ENCODE measurements at places on chromosomes 2 and 18.
A peak's percentile ranks its signal among the peaks of the same experiment; 100 is the strongest.

GRCh38 chr18:32287249-32287648, 97.4 kb downstream of the MEP1B start:
- DNase-seq, result no peak

- DNase-seq, result no peak
These were observed 63.5 kb downstream of the ANKRD44 start for GRCh38 chr2:197247083-197247482.

GRCh38 chr18:62610351-62610700, 87.5 kb downstream of the ZCCHC2 start:
- no peak for DNase-seq

DNA sequence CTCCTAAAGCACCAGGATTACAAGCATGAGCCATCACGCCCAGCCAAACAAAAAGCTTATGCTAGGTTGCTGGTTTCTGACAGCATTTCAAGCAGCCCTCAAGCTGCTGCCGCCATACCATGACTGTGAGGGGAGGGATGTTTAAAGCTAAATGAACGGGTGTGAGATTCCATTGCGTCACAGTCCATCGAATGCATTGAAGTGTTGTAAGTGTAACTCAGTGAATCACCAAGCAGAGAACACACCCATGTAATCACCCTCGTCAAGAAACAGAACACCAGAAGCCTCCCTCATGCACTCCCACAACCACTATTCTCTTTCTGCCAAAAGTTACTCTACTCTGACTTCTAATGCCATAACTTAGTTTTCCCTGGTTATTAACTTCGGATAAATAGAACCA, 32.8 kb upstream of the MC5R start:
- no peak for DNase-seq

- no peak for DNase-seq
These were observed 592.3 kb downstream of the THSD7B start for GRCh38 chr2:137357634-137358033.

GRCh38 chr2:143426296-143426695, 297.1 kb downstream of the ARHGAP15 start:
- DNase-seq, result no peak

GRCh38 chr2:407630-408029, 119.7 kb upstream of the ALKAL2 start:
- DNase-seq, result no peak

GRCh38 chr2:141878016-141878415, 252.8 kb downstream of the LRP1B start:
- no peak for DNase-seq

- DNase-seq, result no peak
These were observed 313.5 kb upstream of the SLC39A10 start for GRCh38 chr2:195343540-195343939.

DNA sequence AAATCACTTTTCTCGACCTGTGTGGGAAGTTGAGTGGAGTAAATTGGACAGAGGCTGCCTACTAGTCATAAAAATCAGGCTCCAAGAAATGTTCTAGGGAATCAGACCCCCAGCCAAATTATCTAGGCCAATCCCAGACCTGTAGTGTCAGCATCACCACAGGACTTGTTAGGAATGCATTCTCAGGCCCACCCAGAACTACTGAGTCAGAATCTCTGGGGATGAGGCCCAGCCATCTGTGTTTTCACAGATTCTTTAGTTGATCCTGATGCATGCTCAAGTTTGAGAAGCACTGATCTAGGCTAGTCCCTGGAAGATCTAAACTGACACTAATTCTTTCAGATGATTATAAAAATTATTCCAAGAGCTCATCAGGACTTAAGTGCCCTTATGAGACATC, 434.0 kb upstream of the MEIS1 start:
- no peak for DNase-seq

DNA sequence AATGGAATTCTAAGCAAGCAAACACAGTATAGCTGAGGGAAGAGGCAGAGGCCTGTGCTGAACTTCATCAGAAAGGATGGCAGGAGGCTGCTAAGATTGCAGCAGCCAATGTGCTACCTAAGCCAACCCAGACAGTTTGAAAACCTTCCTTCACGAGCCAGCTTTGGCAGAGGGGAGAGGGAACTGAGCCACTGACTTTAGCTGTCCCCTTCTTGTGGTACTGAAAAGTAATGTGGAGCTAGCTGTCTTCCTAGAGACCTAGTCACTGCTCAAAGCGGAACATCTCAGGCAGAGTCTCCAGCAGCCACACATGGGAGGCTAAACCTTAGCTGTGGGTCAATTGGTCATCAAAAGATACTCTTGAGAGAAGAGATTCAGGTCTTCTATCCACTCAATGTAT, 419.0 kb downstream of the FBXO15 start:
- no peak for DNase-seq

DNA sequence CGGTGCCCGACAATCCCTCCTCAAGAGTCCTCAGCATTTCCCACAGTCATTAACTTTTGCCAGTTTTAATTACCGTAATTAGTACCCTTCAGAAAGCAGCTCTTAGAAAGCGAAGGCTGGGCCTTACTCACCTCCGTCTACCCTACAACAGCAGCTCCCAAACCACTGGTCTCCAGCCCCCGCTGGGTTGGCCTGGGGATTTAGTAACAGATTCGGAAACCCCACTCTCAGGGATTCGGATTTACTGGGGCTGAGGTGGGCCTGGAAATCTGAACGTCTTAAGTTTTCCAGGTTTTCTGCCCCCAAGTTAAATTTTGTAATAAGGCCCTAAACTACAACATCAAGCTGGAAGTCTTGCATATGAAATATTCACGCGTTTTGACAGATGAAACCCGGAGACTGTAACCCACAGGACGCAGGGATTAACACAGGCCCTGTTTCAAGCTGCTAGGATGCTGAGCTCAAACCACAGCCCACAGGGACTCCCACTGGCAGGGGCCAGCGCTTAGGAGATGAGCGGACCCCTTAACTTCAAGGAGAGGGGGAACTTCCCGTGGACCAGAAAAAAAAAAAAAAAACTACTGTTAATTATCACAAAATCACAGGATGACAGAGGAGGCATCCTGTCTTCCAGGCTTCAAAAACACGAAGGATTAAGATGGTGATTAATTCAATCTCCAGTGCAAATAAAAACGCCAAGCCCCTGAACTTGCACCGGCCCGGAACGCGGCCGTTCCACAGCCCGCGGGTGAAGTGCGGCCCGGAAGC, 985 bp downstream of the ILKAP start:
- DNase-seq, result peak; percentile 28
